ENCODE measurements at places on chromosomes 6 and 20.

GRCh38 chr6:52994031-52994838, 849 bp downstream of the GSTA4 start:
- peak; percentile 71 for DNase-seq

DNA sequence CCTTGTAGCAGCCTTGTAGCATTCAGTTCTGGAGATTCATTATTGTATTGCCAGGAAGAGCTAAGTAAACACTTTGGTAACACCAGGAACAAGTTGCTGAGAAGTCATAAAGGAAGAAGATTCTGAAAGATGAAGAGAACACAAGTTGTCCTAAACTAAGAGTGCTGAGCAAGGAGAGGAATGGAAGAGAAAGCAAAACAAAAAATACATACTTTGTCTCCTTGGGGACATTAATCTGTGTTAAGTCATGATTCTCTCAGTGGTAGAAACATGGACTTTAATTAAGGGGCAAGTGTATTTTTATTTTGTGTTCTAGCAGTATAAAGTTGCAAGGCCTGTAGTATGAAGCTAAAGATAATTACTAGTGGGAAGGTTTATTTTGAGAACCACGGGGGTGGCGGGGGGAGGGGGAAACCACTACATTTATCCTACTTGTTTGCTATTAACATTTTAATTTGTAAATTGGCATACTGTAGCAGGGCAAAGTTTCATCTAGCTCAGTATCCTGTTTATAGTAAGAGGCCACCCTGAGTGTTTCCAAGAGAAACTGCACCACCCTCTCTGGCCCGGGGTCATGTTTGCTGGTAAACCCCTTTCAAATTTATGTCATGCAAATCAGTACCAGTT, 463.0 kb downstream of the CDKAL1 start:
- DNase-seq, result no peak

DNA sequence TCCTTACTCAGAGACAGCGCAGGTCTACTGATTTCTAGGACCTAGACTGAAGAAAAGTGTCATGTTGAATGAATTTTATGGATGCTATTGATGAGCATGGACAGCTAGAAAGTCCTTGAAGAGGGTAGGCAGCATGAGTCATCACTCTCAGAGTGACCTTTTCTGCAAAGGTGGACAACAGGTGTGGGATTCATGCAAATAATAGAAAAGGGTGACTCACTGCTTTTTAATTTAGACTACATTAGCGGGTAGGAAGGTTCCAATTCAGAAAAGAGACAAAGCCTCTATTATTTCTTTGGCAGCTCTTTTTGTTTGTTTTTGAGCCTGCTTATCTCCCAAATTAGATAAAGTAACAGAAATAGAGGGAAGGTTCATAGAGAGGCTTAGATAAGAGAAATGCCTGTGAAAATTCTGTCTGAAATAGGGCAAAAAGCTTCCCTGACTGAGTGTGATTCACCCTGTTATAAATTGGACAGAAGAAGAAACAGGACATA, 191.4 kb downstream of the TENT5A start:
- peak; percentile 81 for DNase-seq

- no peak for DNase-seq
Measured at GRCh38 chr6:150695652-150696051, 96.0 kb downstream of the PLEKHG1 start.

GRCh38 chr6:99296261-99296660, 53.2 kb downstream of the FAXC start:
- no peak for DNase-seq

DNA sequence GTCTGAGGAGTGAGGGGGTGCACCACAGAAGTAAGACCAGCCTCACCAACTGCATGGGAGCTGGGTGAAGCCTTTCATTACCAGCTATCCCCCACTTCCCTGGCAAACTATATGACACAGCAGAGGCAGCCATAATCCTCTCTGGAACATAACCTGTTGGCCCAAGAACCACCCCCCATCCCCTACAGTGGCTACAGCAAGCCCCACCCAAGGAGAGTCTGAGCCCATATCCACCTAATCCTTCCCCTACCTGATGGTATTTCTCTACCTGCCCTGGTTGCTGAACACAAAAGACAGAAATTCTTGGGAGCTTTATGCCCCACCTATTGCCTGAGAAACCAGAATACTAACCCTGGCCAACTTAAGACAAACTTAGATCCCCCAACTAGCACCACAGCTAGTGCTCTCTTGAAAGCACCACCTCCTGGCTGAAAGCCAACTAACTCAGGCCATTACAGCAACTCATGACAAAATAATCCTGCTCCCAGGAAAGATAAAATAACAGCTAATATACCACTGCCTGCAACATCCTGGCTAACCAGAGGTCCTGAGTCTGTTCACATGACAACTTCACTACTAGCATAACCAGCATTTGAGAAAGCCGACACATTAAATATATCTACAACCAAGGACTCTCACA, 11.2 kb downstream of the RNGTT start:
- no peak for DNase-seq

DNA sequence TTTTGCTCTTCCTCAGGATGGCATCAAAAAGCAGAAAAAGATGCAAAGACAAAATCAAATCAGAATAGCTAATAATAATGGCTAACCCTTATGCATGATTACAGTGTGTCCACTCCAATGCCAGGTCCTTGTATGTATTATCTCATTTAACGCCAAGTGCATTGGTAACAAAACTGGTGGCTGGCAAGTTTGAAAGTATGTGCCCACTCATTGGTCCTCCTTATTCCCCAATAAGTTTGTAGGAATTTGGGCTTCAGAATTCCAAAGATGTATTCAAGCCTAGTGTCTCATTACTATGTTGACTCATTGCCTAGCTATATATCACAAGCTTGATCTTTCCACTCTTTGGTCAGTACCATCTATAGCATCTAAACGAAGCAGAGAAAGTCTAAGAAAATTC, 196.6 kb downstream of the GJA10 start:
- DNase-seq, result no peak

DNA sequence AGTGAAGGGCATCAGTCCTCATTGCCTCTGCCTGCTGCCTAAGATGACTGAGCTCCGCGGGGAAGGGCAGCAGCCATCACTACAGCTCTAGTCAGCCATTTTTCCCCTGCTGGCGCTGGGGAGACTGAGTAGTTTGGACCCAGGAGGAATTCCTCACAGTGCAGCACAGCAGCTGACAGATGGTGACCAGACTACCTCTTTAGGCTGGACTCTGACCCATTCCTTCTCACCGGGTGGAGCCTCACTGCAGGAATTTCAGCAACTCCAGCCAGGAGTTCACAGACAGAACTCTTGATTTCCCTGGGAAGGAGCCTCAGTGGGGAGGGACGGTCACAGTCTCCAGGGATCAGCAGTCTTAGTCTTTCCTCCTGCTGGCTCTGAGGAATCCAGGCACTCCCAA, 492.0 kb upstream of the MMS22L start:
- DNase-seq, result no peak

- DNase-seq, result no peak
Measured at GRCh38 chr6:74568861-74569260, 637.0 kb downstream of the COL12A1 start.

GRCh38 chr20:44429017-44429339, 46.7 kb upstream of the TTPAL start:
- DNase-seq, result no peak

- no peak for DNase-seq
Measured at GRCh38 chr6:133503336-133503729, 262.2 kb downstream of the EYA4 start.

- no peak for DNase-seq
Measured at GRCh38 chr6:152723398-152723797, 25.7 kb downstream of the MYCT1 start.

DNA sequence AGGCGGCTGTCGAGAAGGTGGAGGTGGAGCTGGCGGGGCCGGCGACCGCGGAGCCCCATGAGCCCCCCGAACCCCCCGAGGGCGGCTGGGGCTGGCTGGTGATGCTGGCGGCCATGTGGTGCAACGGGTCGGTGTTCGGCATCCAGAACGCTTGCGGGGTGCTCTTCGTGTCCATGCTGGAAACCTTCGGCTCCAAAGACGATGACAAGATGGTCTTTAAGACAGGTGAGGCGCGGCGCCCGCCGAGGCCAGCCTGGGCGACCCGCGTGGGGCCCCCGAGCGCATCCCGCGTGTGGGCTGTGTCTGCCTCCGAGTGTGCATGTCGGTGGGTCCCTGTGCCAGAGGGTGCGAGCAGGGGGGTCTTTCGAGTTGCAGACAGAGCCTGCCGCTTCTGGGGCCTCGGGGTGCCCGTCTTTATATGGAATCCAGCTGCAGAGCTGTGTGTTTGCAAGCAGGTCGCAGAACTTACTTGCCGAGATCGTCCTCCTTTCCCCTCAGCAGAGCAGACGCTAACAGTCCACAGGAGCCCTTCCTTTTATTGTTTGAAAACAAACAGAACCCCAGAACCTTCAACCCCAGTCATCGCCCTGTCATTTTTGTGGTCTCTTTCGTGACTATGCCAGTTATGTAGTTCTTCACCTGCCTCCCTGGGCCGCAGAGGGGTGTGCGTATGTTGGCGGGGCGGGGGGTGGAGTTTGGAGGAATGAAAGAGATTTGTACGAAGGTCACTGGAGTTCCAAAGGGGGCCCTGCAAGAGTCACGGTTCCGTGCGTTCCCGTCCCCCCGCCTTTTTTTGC, 766 bp downstream of the SLC16A10 start:
- DNase-seq, result peak; percentile 13

- DNase-seq, result no peak
Measured at GRCh38 chr20:24785141-24786110, 163.6 kb upstream of the CST7 start.

DNA sequence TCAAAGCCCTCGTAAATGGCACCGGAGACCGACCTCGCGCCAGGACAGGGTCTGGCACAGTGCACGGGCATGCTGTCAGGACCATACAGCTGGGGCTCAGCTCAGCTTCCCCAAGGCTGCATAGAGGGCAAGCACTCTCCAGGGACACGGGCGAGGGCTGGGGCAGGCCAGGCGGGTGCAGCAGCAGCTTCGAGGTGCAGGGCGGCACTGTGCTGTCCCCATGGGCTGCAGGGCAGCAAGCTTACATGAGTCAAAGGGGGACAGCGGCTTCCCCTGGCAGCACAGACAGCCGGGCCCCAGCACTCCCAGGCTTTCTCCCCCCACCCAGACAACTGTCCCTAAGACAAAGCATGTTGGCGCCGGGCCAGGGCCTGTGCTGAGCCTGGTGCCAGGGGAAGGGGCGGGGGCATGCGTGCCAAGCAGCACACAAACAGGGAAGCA, 25.7 kb downstream of the PSMG4 start:
- no peak for DNase-seq

GRCh38 chr6:22647719-22648118, 78.4 kb downstream of the HDGFL1 start:
- DNase-seq, result no peak

- no peak for DNase-seq
Measured at GRCh38 chr6:128174724-128175123, 273.9 kb upstream of the THEMIS start.

- no peak for DNase-seq
Measured at GRCh38 chr6:154356690-154357089, at the start of gene IPCEF1. Gene IPCEF1, minus strand, starts transcription at chr6:154356803. Its CDS starts 90,856 bp downstream, at chr6:154265947.

DNA sequence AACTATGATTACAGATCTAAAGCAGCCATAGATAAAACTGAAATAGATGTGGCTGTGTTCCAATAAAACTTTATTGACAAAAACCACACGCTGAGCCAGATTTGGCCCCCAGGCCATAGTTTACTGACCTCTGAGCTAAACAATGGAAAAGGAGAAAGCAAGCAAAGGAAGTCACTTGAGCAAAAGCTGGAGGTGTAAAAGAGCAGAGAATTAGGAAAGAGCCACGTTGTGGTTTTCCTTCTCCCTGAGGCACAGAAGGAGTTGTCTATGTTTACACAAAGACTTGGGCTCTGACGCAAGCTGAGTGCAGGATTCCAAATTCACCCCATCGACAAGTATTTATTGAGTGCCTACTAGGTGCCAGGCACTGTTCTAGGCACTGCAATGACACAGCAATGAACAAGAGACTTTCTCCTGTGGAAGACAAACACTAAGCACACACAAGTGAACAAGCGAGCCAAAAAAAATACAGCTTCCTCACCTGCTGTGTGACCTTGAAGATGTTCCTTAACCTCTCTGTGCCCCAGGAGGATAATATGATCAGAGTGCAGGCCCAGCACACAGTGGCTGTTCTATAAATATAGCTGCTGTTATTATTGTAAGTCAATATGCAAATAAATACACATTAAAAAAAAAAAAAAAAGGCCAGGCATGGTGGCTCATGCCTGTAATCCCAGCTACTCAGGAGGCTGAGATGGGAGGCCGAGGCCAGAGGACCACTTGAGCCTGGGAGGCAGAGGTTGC, 75.4 kb upstream of the PTPN1 start:
- no peak for DNase-seq

DNA sequence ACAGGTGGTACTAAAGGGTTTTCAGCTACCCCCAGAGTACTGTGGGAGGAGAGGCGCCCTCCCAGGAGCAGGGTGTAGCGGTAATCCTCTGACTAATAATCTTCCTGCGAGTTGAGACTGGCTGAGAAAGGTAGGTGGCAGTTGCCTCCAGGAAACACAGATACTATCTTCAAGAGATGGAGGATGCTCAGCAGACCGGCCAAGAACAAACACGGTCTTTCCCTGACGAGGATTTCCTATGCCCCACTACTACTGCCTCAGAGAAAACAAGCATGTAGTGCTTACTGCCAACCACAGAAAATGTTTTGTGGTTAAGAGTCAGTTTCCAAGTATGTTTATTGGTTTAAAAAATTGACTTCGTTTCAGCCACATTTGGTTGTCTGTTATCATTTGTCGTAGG, 26.8 kb downstream of the C6orf89 start:
- DNase-seq, result no peak

DNA sequence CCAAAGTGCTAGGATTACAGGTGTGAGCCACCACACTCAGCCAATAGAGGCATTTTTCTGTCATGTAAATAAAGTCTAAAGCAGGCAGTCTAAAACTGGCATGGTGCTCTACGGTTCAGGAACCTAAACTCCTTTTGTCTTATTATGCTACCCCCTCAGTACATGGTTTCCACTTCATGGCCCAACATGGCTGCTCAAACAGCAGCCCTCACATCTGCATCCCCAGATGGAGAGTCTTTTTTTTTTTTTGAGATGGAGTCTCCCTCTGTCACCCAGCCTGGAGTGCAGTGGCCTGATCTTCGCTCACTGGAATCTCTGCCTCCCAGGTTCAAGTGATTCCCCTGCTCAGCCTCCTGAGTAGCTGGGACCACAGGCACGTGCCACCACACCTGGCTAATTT, 38.3 kb downstream of the SLC52A3 start:
- DNase-seq, result no peak

DNA sequence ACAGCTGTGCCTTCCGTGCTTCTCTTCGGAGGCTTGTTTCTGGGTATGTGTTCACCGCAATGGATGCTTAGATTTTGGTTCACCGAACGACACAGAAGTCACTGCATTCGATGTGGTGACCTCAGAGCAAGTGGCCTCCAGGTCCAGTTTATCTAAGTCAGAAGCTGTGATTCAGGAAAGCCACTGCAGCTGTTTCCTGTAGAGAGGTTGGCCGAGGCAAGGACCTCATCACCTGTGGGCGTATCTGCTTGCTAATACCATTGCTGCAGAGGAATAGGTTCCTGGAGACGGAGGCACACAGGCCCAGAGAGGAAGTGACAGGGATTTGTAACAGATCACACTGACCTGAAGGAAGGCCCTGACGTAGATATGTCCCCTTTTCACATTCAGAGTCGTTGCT, 82.7 kb downstream of the FARS2 start:
- DNase-seq, result no peak

GRCh38 chr20:55615818-55616217, 389.5 kb downstream of the CBLN4 start:
- DNase-seq, result no peak

Measured in NCI-H748 treated with DMSO at 0.1 percent for 48 hours (cell line).